ENCODE measurements at places on chromosomes 1 and 21. TPM values are rescaled to one million over a fixed set of nuclear protein-coding genes. Genes with fewer than 3 reads are reported as not detected.
A peak's percentile ranks its signal among the peaks of the same experiment; 100 is the strongest.

GRCh38 chr1:161082996-161083747, 6.2 kb downstream of the NECTIN4 start:
- DNase-seq = no peak

GRCh38 chr1:87212431-87213134, 116.1 kb upstream of the LMO4 start:
- no peak for DNase-seq

DNA sequence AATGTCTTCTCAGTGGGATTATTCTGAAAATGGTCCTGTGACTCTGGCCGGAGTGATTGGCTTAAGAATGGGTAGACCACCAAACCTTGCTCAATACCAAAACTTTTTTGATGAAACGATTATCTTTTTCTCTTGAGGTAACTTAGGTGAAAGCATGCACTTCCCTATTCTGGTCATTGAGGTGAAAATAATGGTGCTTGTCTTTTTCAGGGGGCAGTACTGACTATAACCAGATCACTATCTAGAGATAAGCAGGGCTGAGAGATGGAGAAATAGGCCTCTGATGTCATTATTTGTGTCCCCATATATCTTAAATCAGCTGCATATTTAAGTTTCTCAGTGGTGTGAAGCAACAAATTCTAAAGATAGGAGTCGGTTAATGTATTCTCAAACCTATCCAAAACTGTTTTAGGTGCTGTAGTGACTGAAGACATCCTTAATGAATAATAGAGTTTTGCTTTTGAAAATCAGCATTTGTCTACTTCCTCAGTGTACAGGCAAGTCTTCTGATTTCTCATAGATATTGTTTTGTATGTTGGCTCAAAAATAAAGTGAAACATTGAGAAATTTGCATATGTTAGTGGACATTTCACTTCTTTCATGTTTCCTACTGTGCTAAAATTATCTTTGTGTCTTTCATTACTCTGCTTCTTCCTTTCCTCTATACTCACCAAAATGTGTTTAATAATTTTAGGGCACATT, 735.3 kb upstream of the ADGRL4 start:
- no peak for DNase-seq

GRCh38 chr1:18875107-18875795, 15.8 kb upstream of the TAS1R2 start:
- peak; percentile 84 for DNase-seq

DNAJC28 gene
- 0.67 TPM for total RNA-seq

C1QTNF12 gene
- total RNA-seq = 4.2 TPM

GRCh38 chr1:184442260-184442659, 55.4 kb downstream of the C1orf21 start:
- no peak for DNase-seq

NGF gene
- total RNA-seq = not detected

All from activated CD4-positive, alpha-beta memory T cell treated with anti-CD3 and anti-CD28 coated beads for 36 hours (primary cell).